ENCODE measurements at places on chromosomes 13 and 19.

DNA sequence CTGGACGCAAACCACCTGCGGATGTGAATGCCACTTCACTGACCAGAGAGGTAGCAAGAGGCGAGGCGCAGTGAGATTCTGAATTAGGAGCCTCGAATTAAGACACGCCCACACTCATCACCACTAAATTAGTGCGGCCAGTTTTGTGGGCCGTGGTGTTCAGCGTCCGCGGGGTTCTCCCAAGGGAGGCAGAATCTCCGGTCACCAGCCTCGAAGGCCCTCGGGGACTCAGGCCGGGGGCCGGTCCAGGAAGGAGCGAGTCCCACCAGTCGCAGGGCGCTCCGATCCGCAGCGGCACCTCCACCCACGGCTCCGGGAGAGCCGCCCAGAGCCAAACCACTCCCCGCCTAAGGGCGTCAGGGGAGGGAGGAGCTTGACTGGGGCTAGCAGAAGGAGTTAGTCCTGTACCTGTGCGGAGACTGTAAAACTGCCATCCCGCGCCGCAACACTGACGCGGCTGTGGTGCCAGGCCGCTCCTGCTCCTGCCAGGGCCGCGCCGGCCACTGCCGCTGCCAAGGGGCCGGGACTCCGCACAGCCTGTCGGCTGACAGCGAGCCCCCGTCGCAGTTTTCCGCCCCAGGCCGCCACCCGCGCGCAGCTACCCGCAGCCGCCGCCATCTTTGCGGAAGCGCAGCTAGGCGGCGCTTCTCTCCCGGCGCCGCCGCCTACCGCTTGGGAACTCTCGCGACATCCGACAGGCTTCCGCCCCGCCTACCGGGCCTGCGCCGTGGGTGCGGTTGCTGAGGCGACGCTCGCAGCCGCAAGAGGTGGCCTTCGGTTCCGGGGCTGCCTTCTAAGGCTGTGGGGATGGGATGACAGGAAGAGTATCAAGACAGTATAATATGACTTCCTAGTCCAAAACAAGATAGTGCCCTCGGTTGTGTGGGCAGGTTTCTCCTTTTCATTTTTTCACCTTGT lies at the start of gene MICU2:
Gene MICU2, minus strand, starts transcription at position 640 of the 918 bp plus-strand sequence. Its CDS starts 22 bp downstream, at position 618.
- peak; percentile 93 for DNase-seq

- DNase-seq, result no peak
Measured at GRCh38 chr13:23966691-23967615, 69.7 kb upstream of the C1QTNF9B start.

DNA sequence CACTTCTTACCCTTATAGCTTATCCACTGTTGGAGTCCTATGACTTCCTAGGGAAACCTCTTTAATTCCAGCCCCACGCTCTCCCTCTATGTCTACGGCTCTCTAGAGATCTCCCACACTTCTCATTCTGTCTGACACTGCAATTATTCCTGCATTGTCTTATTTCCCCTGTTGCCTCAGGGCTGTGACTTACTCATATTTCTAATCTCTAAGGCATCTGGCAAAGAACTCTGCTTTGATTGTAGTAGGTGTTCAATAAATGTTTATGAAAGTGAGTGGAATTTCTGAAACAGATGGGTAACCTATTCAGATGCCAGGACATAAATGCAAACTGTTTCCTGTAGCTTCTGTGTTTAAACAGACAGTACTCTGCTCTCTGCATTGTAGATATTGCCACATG lies 102.4 kb upstream of the SERTM1 start:
- no peak for DNase-seq

- DNase-seq, result no peak
Measured at GRCh38 chr19:18397242-18398202, at the start of gene LRRC25. TSS of gene LRRC25 (minus strand) at chr19:18397622. CDS start at chr19:18396963, 659 bp downstream.

DNA sequence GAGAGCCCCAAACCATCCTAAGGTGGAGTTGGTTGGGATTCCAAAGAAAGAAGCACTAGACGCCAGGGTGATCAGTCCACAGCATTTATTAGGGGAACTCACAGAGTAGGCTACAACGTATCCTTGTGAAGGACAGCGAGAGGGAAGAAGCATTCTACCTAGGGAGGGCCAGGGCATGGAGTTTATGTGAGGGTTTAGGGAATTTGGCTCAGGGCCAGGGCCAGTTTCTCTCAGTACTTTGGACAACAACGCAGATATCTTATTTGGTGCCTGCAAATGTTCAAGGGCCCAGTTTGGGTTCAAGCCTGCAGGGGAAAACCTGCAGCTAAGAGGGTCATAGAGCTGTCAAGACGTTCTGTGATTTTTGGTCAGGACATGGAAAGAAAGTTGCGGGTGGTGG lies 73.9 kb upstream of the GJB6 start:
- no peak for DNase-seq

- DNase-seq, result no peak
Measured at GRCh38 chr13:45875951-45876350, 24.4 kb upstream of the SIAH3 start.

DNA sequence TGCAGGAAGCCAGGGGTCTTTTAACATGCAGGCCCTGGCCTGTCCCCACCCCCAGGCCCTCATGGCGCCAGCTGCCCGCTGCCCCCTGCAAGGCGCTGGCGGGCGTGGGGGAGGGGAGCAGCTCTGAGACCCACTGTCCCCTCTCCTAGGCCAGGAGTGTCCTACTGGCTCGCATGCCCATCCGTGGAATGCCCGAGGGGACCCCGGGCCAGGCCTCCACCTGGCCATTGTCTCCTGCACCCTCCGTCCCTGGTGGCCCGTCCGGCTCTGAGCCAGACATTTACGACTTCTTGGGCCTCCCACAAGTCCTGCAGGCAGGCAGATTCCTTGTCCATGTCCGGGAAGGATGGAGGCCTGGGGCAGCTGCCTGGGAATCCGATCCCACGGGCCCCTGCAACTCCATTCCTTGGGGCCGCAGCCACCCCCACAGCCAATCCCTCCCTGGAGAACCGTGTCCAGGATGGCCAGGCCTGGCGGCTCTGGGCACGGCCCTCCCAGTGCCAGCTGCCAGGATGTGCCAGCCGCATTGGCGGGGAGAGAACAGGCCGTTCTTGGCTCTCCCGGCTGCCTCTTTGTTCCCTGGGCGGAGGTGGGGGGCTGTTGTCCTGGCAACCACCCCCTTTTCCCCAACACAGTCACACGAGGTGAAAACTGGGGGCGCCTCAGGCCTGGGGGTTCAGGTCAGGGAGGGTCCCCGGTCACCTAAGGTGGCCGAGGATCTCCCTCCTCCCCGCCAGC lies 10.5 kb upstream of the PLIN3 start:
- DNase-seq, result no peak

DNA sequence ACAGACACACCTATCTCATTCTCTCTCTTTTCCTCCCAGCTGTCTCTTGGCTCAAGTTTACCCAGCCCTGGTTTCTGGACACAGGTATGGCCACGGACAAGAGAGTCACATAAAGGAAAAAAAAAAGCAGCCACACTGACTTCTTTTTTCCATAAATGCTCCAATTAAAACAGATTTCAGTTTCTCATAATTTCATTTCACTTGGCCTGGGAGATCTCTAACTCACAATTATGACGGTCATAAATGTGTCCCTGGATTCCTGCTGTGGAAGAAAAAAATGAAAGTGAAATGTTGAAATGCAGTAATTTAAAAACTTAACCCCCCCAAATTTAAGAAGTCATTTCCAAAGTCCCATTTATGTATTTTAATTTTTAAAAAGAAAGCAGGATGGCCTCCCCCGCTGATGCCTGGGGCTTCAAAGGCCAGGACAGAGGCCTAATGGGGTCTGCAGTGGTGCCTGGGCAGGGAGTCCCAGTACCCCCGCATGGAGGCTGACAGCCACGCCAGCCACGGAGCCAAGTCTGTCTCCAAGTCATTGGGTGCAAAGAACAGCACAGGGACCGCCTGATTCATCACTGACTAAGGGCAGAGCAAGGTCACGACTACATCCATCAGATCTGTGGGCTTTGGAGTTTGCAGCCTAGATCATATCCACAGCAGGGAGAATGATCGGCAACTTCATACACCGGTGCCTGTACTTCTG lies 79.7 kb downstream of the TSHZ3 start:
- no peak for DNase-seq

GRCh38 chr19:13640611-13641010 lies 123.7 kb upstream of the MRI1 start:
- no peak for DNase-seq

- no peak for DNase-seq
Measured at GRCh38 chr13:76937281-76937820, 11.0 kb upstream of the ACOD1 start.

GRCh38 chr13:79435561-79435990 lies 29.5 kb upstream of the RBM26 start:
- DNase-seq, result no peak

DNA sequence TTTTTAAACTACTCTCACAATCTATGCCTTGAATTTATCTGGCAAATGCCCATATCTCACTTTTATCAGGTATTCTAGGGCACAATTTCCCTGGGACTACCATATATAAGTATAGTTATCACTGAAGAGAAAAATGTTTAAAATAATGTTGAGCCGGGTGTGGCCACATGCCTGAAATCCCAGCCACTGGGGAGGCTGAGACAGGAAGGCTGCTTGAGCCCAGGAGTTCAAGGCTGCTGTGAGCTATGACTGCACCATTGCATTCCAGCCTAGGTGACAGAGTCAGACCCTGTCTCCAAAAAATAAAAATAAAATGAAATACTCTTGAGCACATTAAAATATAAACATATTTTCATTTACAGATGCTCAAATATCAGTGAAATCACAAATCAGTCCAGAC lies 4.1 kb downstream of the KATNAL1 start:
- no peak for DNase-seq

DNA sequence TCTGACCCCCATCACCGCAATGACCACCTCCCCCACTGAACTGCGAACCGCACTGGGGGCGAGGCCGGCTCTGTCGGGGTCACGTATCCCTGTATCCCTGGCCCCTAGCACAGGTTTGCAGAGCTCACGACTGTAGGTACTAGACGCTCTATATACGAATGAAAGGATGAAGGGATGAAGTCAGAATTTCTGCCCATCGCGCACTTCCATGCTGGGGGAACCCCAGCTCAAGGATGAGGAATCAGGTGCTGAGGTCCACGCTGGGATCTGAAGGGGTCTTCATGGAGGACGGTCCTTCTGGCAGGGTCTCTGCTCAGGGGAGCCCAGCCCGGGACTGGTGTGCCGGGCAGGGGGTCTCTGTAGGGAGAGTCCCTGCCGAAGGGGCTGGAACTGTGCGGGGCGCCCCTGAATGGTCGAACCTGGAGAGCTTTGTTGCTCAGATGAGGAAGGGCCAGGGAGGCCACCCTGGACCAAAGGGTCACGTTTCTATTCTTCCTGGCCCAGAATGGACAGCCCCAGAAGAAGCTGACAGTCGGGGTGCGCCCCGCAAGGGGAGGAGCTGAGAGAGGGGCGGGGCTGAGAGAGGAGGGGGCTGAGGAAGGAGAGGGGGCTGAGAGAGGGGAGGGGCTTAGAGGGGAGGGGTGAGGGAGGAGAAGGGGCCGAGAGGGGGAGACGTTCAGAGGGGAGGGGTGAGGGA lies 37.9 kb upstream of the SEMA6B start:
- DNase-seq, result no peak

DNA sequence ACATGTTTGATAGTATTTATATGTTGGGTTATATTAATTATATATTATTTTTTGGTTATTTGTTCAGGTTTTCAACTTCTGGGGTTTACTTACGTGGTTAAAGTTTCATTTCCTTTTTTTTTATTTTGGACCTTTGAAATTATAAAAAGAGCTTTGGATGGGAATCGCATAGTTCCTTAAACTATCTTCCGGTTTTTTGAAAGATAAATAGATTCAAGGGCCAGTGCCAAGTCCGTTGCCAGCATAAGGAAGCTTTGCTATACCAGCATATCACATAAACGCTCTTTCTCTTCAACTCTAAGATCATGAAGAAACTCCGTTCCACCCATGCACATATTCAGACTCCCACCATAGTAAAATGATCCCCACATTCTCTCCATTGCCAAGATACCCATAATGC lies 7.4 kb upstream of the OXGR1 start:
- DNase-seq, result no peak

- no peak for DNase-seq
Measured at GRCh38 chr19:19568802-19569756, 31.0 kb downstream of the CILP2 start.

- peak; percentile 36 for DNase-seq
Measured at GRCh38 chr19:3270902-3271301, 46.4 kb downstream of the CELF5 start.

DNA sequence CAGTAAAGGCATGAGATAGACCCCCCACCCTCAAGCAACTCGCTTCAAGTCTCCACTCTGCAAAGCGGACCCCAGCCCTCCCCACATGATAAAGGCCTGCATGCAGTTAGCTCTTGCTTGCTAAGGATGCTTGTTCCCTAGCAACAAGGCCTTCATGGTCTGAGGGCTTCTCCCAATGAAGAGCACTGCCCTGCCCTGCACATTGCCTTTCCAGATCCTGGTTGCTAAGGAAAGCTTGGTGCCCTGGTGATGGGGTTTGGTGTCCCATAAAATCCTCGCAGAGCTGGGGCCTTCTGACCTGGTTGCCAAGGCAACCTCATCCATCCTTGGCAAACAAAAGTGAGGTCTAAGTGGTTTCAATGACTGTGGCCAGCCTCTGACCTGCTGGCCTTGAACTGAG lies 6.0 kb downstream of the DBP start:
- no peak for DNase-seq

GRCh38 chr13:81283062-81283461 lies 942.1 kb upstream of the SPRY2 start:
- DNase-seq, result no peak

- no peak for DNase-seq
Measured at GRCh38 chr13:51416107-51416506, 36.7 kb downstream of the INTS6 start.

DNA sequence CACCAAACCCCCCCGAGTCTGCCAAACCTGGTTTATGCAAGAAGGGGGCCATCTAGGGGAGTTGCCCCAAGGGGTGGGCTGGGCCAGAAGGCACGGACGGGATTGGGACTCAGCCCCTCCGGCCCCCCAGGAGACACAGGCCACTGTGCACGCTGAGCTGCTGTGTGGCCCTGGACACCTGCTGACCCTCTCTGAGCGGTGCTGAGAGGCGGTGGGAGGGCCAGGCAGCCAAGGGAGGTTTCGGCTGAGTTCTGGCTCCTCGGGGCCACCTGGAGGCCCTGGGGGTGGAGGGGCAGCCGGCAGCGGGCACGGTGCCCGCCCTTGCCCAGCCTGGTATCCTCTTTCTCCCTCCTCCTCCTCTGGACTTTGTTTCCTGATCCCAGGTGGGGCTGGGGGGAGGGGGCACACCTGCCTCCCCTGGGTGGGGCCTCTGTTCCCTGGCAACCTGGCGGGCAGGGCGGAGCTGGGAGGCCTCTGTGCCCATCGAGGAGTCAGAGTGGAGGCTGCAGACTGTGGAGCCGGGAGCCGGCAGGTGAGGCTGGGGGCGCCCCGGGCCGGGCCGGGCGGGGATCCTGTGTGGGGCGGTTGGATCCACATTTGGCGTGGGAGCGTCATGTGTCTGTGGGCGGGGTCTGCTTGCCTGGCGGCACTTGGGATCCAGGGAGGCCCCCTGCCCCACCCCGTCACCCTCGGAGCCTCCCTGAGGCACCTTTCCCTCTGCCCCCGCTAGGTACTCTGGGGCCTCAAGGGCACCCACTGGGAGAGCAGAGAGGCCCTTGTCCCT lies at the start of gene MISP:
Gene MISP, plus strand, starts transcription at position 473 of the 784 bp plus-strand sequence. CDS start 5,835 bp downstream, outside the sequence.
- no peak for DNase-seq
